Upper lobe of right lung (tissue), 1 donor: ENCODE measurements at places on chromosomes 16 and 17.

DNA sequence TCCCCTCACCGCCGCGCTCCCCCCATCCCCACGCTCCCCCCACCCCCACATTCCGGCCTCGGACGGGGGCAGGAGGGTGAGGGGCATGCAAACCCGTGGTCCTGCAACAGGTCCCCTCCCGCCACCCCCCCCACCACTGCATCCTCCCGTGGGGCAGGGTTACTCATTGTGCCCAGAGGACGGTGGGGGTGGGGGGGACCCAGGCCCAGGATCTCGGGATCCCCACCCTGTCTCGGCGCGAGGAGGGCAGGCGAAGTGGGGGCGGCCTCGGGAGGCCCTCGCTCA lies 8.5 kb downstream of the SLC22A31 start:
- DNase-seq, result no peak

- DNase-seq, result no peak
Measured at GRCh38 chr17:46097497-46097896, 95.7 kb downstream of the KANSL1 start.

DNA sequence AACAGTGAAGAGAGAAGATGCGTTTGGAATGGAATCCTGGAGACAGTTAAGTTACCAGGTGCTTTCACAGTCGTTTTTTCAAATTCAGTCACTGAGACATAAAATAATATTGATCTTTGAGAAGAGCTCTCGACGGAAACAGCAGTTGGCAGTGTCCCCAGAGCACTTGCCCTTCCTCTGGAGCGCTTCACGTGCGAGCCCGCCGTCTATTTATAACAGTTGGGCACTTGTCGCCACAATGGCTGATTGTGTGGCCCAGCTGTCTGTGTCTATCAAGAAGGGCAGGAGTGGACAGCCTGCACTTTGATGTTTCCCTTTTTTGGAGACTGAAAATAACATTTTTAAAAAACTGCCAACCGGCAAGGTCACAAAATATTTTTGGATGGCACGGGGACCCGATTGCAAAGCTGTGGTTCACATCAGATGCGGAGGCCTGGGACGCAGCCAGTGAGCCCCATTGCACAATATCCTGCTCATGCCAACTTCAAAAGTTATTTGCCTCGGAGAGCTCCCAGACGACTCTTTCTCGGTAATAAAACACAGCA lies 62.9 kb downstream of the ADCY9 start:
- DNase-seq, result peak; percentile 87

DNA sequence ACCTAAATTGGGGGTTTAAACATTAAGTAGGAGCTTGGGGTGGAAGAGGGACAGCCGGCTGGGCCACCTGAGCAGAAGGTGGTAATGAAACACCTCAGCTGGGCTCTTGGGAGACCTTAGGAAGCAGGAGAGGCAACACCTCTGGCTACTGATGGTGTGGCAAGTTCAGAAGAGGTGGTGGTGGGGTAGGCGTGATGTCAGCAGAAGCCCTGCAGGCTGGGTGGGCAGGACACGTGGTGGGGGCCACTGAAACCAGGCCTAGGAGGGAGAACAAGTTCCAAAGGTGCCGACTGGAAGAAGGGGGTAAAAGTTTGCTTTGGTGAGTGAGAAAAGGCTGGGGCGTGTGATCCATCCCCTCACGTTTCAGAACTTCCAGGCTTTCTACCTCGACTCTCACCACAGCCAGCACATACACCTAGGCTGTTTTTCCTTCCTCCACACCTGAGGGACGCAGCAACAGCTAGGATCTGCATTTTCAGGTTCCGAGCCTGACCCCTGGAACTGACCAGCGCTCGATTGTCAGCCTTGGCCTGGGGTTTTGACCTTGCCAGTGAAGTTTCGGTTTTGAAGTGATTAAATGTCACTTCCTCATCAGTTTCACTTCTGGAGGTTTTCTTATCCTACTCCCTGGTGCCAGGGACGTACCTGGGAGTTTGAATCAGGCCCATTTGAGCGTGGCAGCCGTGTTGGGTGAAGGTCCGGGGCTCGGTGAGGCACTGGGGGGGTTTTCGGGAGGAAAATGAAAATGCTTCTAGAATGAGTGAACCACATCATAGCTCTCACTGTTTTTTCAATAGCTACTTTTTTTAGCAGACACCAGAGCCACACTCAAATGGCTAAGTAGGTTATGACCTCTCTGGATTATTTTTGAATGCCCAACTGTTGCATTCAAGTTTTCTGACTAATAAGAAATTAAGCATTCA lies 10.0 kb downstream of the SNN start:
- DNase-seq, result peak; percentile 30

DNA sequence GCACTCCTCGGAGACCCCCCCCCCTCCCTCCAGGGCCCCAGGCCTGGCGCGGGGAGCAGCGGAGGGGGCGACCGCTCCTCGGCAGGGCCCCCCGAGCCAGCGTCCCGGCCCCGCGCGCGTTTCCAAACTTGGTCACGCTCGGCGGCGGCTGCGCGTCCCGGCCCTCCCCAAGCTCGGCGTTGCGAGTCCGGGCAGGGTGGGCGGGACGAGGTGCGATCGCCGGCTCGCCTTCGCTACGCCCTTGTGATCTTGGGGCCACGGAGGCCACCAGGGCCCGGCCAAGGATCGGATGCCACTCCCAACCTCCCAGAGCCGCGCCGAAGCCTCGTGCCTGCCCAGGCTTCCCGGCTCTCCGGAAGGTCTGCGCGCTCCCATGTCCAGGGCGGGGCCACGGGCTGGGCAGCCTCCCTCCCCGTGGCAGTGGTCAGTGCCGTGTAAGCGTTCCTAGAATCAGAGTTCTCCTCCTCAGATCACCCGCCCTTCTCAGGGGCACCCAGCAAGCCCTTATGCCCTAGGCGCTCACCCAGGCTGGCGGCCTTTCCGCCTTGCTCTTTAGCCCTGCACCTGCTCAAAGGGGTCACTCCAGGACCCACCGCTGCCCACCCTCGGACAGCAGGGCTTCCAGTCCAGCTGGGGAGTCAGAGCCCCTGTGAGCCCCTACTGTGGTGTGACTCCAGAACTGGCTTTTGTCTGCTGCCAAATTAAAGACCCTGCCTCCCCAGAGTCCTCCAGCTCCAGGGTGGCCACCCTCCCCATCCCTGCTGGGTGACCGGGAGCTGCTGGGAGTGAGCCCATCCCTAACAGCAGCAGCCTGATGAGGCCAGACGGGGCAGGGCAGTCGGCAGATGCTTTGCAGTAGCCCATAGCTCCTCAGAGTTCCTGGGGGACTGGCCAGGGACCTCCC lies 12.2 kb upstream of the MRPS23 start:
- peak; percentile 85 for DNase-seq

- no peak for DNase-seq
Measured at GRCh38 chr16:50506543-50506937, 41.7 kb upstream of the NKD1 start.
